ENCODE measurements at places on chromosomes 4 and X.

DNA sequence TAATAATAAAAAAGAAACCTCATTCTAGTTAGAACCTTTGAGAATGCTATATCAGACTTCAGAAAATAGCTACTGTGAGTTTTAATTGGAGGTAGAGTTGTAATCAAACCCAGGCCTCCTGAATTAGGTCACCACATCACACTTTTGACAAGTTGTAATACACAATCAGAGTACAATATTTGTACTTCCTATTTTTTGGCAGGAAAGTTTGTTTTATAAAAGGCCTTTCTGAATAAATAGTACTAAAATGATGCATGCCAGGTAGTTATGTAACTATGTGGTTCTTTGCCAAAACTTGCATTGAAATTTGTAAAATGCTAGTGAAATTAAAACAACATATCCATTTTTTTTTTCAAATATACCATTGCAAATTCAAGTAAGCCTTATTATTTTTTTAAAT, 26.8 kb downstream of the ADH7 start:
- DNase-seq, result no peak

DNA sequence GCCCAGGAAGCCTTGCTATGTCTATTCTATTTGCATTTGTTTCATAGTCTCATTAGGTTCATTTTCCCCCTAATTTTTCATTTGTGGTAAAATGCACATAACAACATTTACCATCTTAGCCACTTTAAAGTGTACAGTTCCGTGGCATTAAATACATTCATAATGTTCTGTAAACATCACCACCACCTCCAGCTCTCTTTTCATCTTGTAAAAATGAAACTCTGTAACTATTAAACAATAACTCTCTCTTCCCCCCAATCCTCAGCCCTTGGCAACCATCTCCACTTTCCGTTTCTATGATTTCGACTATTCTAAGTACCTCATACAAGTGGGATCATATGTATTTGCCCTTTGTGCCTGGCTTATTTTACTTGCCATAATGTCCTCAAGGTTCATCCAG, 19.9 kb downstream of the ARHGEF38 start:
- DNase-seq, result no peak

DNA sequence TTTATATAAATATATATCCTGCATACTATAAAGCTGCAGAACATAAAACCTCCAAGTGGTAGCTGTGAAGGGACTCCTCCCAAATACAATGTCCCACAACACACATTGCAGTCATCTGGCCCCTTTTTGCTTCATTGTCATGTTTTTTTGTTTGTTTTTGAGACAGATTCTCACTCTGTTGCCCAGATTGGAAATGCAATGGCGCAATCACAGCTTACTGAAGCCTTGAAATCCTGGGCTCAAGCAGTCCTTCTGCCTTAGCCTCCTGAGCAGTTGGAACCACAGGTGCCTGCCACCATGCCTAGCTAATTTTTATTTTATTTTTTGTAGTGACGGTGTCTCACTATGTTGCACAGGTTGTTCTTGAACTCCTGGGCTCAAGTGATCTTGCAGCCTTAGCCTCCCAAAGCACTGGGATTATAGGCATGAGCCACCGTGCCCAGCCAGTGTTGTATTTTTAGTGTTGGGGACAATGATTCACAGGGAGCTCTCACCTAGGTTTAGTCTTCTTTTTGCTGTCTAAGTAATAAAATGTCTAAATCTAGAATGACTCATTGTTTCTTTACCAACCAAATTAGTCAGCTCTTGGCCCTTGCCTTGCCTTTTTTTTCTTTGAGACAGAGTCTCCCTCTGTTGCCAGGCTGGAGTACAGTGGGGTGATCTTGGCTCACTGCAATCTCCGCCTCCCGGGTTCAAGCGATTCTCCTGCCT, 24.0 kb upstream of the XIAP start:
- no peak for DNase-seq

DNA sequence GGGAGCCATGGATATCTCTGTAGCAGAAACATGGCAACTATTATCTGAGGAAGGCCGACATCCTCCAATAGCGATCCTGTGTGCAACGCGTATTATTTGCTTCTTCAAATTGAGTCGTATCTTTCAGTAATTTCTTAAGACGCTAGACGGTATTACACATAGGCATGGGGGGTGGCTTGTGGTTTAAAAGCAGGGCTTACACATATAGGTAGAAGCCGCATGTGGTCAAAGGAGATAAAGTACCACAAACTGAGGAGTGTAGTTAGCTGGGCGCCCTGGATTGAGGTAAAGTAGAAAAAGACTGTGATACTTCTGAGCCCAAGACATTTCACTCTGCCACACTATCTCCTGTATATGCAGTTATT, 94.6 kb downstream of the SORBS2 start:
- DNase-seq, result no peak
